ENCODE measurements at places on chromosomes 2 and 18.
A peak's percentile ranks its signal among the peaks of the same experiment; 100 is the strongest.

- DNase-seq, result no peak
- no peaks in the 10 kb centered on the region for H3K36me3 ChIP-seq
- H3K27ac ChIP-seq, result no peak overlapping the region
- no peak overlapping the region for H3K4me3 ChIP-seq
- H3K27me3 ChIP-seq, result peaks cover 3% of the 10 kb centered on the region
These were observed 31.6 kb upstream of the DLX2 start for GRCh38 chr2:172134270-172134669.

GRCh38 chr2:33526132-33526531 lies 49.7 kb downstream of the RASGRP3 start:
- H3K27ac ChIP-seq, result no peak overlapping the region
- H3K4me1 ChIP-seq, result peaks cover 9% of the 10 kb centered on the region
- H3K4me3 ChIP-seq, result no peak overlapping the region

GRCh38 chr2:240127911-240128607 lies 8.0 kb downstream of the COPS9 start:
- no peak for DNase-seq
- H3K4me1 ChIP-seq, result no peaks in the 10 kb centered on the region
- no peaks in the 10 kb centered on the region for H3K27me3 ChIP-seq
- H3K4me3 ChIP-seq, result no peak overlapping the region
- H3K36me3 ChIP-seq, result peaks cover 18% of the 10 kb centered on the region

- H3K27ac ChIP-seq, result no peak overlapping the region
- no peaks in the 10 kb centered on the region for H3K4me1 ChIP-seq
- H3K36me3 ChIP-seq, result no peaks in the 10 kb centered on the region
- DNase-seq, result no peak
These were observed 266.9 kb upstream of the FANCL start for GRCh38 chr2:58508006-58508405.

DNA sequence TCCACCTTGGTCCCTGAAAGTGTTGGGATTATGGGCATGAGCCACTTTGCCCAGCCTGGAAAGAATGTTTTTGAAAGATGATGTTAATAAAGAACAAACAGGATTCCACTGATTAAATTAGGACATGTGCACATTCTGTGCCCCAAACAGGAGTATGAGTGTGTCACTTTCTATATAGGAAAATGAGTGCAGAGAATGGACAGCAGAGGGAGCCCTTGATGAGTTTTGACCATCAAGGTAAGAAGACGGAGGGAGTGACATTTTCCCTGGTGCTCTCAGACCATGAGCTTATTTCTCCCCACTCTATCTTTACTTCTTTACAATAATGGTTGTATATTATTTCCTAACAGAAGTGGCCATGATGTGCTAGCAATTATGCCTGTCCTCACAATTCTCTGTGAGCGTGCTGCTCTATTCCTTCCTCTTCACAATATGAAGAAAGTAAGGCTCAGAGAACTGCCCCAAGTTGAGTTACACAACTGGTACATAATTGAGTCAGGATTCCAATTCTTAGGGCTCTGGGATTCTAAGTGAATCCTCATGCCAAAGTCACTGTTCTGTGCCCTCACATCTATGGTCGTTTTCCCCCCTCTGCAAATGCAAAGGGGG lies 20.6 kb downstream of the RPL37A start:
- H3K27me3 ChIP-seq, result no peaks in the 10 kb centered on the region
- peak; percentile 89 for DNase-seq
- no peak overlapping the region for H3K27ac ChIP-seq
- H3K4me3 ChIP-seq, result no peak overlapping the region

DNA sequence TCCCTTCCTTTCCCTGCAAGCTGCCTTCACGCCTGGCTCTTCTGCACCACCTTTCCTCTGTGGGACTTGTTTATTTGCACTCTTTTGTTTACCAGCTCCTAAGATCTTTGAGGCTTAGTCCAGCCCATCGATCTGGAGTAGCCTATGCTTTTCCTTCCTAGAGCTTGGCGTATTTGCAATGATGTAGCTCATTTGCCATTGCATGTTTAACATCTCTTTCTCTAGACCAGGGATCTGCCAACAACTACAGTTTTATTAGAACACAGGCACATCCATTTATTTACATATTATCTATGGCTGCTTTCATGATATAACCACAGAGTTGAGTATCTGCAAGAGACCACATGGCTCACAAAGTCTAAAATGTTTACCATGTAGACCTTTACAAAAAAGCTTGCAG lies 150.4 kb downstream of the RAPGEF4 start:
- no peak overlapping the region for H3K27ac ChIP-seq
- H3K4me1 ChIP-seq, result no peaks in the 10 kb centered on the region
- H3K36me3 ChIP-seq, result no peaks in the 10 kb centered on the region
- peaks cover 3% of the 10 kb centered on the region for H3K27me3 ChIP-seq
- no peak for DNase-seq
- H3K4me3 ChIP-seq, result no peak overlapping the region

DNA sequence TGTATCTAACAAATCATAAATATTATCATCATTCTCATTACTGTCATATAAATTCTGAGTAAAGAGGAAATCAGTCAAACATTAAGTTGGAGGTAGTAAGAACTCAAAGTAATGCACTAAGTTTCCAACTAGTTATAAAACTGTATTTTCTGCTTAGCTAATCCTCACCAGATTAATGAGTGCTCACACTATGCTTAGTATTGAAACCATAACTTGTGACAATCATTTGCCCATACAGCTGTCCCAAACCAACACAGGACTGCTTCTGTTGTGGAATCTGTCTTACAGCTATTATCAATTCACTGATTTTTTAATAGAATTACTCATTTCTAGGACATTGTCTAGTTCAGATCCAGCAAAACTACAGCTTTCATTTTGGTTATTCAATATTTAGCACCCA lies 41.5 kb upstream of the TANK start:
- DNase-seq, result no peak
- no peak overlapping the region for H3K27ac ChIP-seq
- no peak overlapping the region for H3K4me3 ChIP-seq
- H3K36me3 ChIP-seq, result no peaks in the 10 kb centered on the region
- no peaks in the 10 kb centered on the region for H3K27me3 ChIP-seq

- H3K36me3 ChIP-seq, result no peaks in the 10 kb centered on the region
- H3K27me3 ChIP-seq, result peaks cover 10% of the 10 kb centered on the region
- no peak overlapping the region for H3K4me3 ChIP-seq
- no peak overlapping the region for H3K27ac ChIP-seq
These were observed 45.2 kb downstream of the DOK1 start for GRCh38 chr2:74599676-74600075.

DNA sequence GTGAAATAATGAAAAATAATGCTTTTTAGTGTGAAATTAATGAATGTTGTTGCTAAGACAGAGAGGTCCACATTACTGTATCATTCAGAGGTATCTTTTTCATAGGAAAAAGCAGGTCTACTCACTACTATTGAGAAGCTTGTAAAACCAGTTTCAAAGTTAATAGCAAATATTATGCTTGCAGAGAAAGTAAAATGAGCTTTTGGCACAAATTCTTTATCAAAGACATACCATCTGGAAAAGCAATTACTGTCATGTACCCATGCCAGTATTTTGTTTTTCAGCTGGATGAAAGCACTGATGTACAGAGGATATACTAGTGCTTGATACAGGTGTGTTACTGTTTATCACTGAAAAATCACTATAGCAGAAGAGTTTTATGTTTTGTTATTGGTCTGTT lies 77.5 kb downstream of the NCOA1 start:
- no peaks in the 10 kb centered on the region for H3K36me3 ChIP-seq
- H3K27ac ChIP-seq, result no peak overlapping the region
- no peak overlapping the region for H3K4me3 ChIP-seq
- DNase-seq, result no peak
- H3K4me1 ChIP-seq, result no peaks in the 10 kb centered on the region

- no peak for DNase-seq
- H3K36me3 ChIP-seq, result no peaks in the 10 kb centered on the region
- H3K27me3 ChIP-seq, result no peaks in the 10 kb centered on the region
- H3K4me3 ChIP-seq, result no peak overlapping the region
- H3K4me1 ChIP-seq, result no peaks in the 10 kb centered on the region
These were observed 563.2 kb upstream of the NRP2 start for GRCh38 chr2:205119136-205119535.

- H3K4me3 ChIP-seq, result no peak overlapping the region
- H3K4me1 ChIP-seq, result peaks cover 3% of the 10 kb centered on the region
- H3K27ac ChIP-seq, result no peak overlapping the region
- H3K27me3 ChIP-seq, result peaks cover 3% of the 10 kb centered on the region
- no peaks in the 10 kb centered on the region for H3K36me3 ChIP-seq
These were observed 456 bp upstream of the NFATC1 start for GRCh38 chr18:79395308-79395640.

- DNase-seq, result no peak
- no peaks in the 10 kb centered on the region for H3K36me3 ChIP-seq
- no peaks in the 10 kb centered on the region for H3K4me1 ChIP-seq
- no peak overlapping the region for H3K27ac ChIP-seq
- no peaks in the 10 kb centered on the region for H3K27me3 ChIP-seq
These were observed 199.6 kb downstream of the LDLRAD4 start for GRCh38 chr18:13418013-13418710.

- peaks cover 3% of the 10 kb centered on the region for H3K36me3 ChIP-seq
- H3K4me1 ChIP-seq, result no peaks in the 10 kb centered on the region
- DNase-seq, result no peak
- H3K27ac ChIP-seq, result no peak overlapping the region
- H3K4me3 ChIP-seq, result no peak overlapping the region
These were observed 56.9 kb upstream of the SDC1 start for GRCh38 chr2:20281876-20282275.

GRCh38 chr2:62229082-62229605 lies 33.2 kb downstream of the B3GNT2 start:
- no peak overlapping the region for H3K4me3 ChIP-seq
- H3K27ac ChIP-seq, result no peak overlapping the region
- peak; percentile 15 for DNase-seq
- H3K4me1 ChIP-seq, result no peaks in the 10 kb centered on the region

DNA sequence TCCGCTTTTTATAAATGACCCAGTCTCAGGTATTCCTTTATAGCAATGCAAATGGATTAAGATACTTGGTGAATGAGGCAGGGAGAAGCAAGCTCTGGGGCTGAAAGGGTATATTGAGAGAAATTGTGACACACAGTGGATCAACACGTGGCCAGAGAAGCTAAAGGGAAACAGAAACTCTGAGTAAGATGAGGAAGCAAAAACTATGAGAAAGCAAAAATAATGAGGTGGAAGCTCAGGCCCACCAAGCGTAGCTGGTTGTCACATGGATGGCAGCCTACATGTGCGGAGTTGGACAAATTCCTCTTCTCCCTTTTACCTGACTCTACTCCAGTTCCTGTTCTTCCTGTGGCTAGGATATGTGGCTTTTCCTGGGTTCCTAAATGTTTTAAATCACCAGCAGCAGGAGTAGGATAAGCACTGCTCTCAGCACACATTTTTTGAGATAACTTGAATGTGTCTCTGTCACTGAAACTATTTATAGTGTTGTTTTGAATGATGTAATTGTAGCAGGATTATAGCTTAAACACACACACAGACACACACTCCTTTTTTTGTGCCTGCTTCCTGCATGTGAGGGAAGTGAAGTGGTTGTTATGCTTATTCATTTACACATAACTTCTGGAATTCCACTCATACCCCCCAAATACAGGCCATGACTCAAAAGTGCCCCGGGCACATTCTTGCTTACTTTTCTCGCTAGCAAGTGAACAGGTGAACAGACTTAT lies 30.1 kb upstream of the EPC2 start:
- DNase-seq, result peak; percentile 10
- H3K4me3 ChIP-seq, result no peak overlapping the region
- H3K27ac ChIP-seq, result no peak overlapping the region
- H3K36me3 ChIP-seq, result no peaks in the 10 kb centered on the region
- peaks cover 4% of the 10 kb centered on the region for H3K27me3 ChIP-seq

GRCh38 chr18:25141399-25141798 lies 210.6 kb downstream of the ZNF521 start:
- H3K27ac ChIP-seq, result no peak overlapping the region
- H3K4me1 ChIP-seq, result no peaks in the 10 kb centered on the region
- no peaks in the 10 kb centered on the region for H3K36me3 ChIP-seq
- no peak for DNase-seq
- no peak overlapping the region for H3K4me3 ChIP-seq

DNA sequence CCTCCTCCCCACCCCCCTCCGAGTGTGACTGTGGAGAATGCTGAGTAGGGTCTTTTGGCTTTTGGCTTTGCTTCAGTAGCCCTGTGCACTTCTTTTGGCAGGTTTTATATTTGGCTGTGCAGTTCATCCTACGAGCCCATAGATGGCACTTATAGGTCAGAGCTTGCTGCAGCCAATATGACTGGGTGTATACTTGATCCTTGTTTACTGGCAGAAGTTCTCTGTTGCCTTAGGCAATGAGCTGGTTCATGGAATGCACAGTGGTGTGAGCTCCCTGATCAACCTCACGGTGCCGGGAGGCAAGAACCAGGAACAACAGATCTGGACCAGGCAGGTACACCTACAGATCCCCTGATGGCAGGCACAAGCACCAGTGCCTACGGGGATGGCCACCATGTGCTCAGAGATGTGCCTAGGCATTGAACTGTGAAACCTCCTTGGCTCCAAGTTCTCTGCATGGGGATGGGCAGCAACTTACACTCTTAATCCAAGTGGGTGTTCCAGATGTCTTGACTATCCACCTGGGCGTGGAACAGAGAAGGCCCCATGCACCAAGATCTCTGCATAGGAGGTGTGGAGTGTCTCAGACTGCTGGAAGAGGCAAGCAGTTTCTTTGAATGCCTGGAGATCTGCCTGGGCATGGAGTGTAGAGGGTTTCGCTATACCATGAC lies 190.4 kb downstream of the KIAA1328 start:
- H3K4me1 ChIP-seq, result no peaks in the 10 kb centered on the region
- no peak overlapping the region for H3K4me3 ChIP-seq
- H3K27me3 ChIP-seq, result no peaks in the 10 kb centered on the region
- H3K36me3 ChIP-seq, result no peaks in the 10 kb centered on the region

DNA sequence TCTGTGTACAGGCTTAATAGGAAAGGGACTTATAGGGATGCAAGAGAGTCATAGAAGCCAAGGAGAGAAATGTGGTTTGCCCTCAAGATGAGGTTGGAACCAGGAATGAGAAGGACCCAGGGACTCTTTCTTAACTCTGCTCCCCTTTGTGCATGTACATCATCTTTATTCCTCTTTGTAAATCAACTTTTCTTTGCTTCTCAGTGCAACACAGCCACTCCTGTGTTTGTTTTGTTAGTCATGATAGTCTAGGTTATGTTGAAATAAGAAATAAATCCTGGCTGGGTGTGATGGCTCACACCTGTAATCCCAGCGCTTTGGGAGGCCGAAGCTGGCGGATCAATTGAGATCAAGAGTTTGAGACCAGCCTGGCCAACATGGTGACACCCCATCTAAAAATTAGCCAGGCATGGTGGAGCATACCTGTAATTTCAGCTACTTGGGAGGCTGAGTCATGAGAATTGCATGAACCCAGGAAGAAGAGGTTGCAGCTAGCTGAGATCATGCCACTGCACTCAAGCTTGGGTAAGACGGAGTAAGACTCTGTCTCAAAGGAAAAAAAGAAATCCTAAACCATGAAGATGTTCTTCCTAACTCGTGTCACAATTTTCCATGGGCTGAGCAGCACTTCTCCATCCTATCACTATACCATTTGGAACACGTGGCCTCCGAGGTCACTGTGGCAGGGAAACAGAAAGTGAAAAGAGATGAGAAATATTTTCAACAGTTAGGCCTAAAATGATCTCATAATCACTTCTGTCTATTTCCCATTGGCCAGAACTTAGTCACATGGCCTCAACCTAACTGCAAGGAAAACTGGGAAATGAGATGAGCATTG lies 73.0 kb upstream of the TMEM17 start:
- H3K27ac ChIP-seq, result peak overlapping the region; percentile 76
- no peak overlapping the region for H3K4me3 ChIP-seq
- peaks cover 18% of the 10 kb centered on the region for H3K4me1 ChIP-seq
- no peaks in the 10 kb centered on the region for H3K36me3 ChIP-seq

Measured in fibroblast of lung (primary cell).